ENCODE measurements at places on chromosomes 1 and 21.

- DNase-seq = no peak
Observed at GRCh38 chr1:70353601-70354331, 756 bp downstream of the ANKRD13C start.

GRCh38 chr1:155071701-155072100 is 6.9 kb upstream of the EFNA3 start:
- no peak for DNase-seq

DNA sequence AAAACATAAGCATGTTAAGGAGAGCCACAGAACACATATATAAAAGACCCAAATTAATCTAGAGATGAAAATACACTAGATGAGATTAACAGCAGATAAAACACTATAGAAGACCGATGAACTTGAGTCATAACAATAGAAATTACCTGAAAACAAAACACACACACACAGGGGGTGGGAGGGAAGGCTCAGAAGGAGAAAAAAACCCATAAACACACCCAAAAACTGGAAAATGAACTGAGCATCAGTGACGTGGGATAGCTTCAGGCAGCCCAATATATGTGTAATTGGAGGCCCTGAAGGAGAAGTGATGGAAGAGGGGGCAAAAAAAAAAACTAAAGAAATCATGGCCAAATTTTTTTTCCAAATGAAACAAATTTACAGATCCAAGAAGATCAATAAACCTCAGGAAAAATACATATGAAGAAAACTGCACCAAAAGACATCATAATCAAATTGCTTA is 11.4 kb downstream of the ALDH9A1 start:
- DNase-seq = no peak

DNA sequence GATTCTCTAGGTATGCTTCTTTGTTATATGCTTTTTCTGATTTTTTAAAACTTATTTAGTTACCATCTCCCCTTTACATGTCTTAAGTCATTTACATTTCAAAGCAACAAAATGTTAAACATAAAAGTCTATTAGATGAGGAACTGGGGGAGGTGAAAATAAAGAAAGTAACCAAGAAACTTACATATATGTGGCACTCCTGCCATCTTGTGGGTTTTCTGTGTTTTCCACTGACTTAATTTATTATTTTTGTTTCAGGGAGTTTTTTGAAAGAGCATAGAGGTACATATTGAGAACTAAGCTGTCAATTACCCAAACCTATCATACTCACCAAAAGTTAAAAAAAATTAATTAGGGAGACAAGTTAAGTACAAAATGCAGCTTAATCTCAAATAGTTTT is 1531.1 kb downstream of the MRPL39 start:
- DNase-seq = no peak

DNA sequence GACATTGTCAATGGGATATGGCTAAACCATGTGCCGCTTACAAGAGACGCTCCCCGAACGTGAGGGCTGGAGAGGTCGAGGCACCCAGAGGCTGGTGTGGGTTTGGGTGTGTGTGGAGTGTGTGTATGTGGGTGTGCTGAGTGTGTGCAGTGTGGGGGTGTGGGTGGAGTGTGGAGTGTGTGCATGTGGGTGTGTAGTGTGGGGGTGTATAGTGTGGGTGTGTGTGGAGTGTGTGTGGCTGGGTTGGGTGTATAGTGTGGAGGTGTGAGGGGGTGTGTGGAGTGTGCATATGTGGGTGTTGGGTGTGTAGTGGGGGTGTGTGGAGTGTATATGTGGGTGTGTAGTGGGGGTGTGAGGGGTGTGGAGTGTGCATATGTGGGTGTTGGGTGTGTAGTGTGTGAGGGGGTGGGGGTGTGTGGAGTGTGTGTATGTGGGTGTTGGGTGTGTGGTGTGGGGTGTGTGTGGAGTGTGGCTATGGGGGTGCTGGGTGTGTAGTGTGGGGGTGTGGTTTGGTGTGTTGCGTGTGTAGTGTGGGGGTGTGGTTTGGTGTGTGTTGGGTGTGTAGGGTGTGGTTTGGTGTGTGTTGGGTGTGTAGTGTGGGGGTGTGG is 42.2 kb downstream of the SLC19A1 start:
- DNase-seq = peak; percentile 24

DNA sequence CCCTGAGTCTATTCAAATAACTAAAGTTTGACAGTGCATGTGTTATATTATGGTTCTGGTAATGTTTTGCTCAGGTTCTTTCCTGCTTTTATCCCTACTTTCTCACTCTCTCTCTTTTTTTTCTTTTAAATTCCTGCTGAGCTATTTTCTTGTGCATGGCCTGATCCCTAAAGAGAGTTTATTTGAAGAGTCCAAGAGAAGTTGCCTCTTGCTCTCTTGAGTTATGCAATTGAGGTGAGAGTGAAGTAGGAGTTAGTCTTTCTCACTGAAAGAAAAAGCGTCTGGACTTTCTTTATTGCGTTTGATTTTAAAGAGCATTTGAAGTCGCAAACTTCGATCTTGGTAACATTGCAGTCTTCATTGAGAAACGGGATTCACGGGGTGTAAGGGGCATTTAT is 136.2 kb upstream of the RAVER2 start:
- DNase-seq = no peak

DNA sequence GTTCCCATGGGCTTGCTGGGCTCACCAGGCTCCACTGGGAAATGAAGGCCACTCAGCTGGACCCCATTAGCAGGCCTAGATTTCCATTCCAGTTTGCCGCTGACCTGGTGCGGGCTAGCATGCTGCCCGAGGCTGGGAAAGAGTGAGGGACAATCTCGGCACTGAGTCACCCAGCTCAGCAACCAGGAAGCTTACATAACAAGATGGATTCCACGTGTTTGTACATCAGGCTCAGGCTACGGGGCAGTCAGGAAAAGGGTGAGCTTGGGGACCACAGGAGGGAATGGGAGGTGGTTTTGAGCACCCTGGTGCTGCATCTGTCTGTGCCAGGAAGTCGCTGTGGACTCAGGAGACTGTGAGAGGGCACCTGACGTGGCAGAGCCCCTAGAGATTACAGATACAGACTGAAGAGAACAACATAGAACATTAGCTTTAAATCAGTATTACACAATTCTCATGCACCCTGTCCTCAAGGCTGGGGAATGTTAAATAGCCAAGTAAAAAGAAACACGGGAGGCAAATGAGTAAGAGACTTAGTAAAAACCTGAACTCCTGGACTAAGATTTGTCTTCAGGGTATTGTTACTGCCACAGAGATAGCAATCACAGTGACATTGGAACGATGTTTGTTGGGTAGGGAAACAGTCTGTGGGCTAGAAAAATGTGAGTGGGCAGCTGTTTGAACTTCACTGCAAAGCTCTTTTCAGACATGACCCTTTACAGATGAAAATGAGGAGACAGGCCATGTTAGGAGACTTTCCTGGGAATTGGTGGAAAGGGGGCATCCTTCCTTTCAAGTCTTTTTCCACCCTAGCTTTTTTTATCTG is 51.1 kb downstream of the GLUL start:
- DNase-seq = no peak

- no peak for DNase-seq
Observed at GRCh38 chr1:107919953-107920352, 45.0 kb downstream of the VAV3 start.

DNA sequence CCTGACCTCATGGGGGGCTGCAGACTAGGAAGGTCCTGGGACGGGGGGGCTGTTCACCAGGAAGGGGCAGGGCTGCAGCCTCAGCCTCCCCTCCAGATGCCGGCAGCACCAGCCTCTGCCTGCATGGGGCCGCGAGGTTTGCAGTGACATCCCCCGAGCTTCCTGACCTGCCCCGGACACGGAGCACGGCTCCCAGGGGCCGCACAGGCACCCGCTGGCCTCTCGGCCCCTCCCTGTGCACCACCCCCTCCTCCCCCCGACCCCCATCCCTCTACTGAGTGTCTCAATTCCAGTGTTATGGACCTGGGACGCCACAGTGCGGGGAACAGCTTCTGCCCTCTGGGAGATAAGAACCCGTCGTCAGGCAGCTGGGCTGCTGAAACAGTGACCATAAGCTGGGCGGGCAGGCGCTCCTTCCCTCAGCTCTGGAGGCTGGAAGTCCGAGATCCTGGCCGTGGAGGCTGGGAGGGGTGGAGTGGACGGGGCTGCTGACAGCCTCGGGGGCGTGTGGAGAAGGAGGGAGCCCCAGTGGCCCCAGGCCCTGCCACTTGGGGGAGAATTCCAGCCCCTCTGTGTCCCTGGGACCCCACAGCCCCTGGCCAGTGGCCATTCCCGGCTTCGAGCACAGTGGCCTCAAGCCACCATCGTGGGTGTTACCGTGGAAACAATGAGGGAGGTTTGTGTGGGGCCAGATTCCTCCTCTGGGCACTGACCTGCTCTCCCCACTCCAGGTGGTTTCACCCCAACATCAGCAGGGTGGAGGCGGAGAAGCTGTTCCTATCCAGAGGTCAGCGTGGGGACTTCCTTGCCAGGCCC is 11.6 kb downstream of the RNF223 start:
- DNase-seq = no peak

DNA sequence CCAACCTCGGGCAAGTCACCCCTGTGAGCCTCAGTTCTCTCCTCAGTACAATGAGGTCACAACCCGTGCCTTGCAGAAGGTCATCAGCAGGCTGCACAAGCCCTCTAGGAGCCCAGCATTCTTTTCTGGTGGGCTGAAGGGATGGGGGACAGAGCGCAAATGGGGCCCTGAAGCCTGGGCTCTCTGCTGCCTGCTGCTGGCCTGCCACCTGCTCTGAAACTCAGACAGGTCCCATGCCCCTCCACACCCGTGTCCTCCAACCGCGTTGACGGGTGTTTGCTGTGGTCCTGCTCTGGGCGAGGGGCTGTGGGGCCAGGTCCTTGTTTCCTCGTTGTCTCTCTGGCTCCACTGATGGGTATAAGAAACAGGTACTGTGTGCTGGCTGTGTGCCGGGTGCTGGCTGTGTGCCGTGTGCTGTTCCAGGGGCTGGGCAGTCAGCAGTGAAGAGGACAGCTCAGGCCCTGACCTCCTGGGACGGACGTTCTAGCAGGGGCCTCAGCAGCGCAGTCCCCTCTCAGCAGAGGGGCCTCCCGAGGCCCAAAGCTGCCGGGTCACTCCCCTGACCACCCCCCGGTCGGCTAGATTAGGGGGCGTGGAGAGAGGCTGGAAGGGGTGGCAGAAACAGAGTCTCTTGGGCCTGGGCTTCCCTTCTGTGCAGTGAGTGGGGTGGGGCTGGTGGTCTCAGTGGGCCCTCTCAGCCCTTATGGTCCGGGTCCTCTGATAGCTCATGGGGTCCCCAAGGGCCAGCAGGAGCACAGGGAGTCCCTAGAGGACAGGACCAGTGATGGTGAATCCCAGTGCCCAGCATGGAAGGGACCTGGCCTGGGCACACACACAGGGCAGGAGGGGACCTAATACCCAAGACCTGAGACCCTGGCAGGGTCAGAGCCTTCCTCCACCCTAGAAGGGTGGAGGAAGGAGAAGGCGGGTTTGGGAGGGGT is 42.1 kb downstream of the DMRTB1 start:
- DNase-seq = no peak

- peak; percentile 79 for DNase-seq
Observed at GRCh38 chr1:30782361-30783255, 25.0 kb upstream of the LAPTM5 start.

- DNase-seq = no peak
Observed at GRCh38 chr1:42979896-42980800, 21.5 kb upstream of the SLC2A1 start.

- DNase-seq = no peak
Observed at GRCh38 chr1:185408700-185409270, 91.7 kb upstream of the IVNS1ABP start.

DNA sequence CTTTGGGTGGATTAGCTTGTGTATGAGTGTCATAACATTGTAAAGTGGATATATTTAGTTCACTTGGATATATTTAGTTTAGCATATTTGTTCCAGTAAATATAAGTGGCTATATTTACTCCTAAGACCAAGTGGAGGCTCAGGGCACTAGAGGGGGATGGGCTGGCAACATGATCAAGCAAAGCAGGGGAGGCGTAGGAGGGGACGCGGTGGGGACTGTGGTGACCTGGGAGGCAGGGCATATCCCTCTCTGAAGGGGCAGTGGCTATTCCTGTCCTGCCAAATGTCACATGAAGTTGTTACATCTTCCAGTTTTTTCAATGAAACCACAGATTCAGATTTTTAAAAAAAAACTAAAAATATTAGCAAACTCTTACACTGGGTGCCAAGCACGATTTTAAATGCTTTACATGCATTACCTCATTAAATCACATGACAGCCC is 51.9 kb upstream of the EDN2 start:
- peak; percentile 71 for DNase-seq

GRCh38 chr1:58721247-58721820 is 21.5 kb upstream of the MYSM1 start:
- DNase-seq = no peak

GRCh38 chr21:44751186-44751798 is 39.9 kb upstream of the TSPEAR start:
- peak; percentile 48 for DNase-seq

DNA sequence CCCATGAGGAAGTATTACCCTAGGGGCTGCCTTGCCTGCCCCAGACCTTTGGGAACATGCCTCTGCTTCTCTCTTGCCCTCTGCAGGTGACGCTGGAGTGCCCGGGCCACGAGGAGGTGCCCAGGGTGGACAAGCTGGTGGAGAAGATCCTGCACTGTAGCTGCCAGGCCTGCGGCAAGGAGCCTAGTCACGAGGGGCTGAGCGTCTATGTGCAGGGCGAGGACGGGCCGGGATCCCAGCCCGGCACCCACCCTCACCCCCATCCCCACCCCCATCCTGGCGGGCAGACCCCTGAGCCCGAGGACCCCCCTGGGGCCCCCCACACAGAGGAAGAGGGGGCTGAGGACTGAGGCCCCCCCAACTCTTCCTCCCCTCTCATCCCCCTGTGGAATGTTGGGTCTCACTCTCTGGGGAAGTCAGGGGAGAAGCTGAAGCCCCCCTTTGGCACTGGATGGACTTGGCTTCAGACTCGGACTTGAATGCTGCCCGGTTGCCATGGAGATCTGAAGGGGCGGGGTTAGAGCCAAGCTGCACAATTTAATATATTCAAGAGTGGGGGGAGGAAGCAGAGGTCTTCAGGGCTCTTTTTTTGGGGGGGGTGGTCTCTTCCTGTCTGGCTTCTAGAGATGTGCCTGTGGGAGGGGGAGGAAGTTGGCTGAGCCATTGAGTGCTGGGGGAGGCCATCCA is 7.8 kb upstream of the HTR6 start:
- DNase-seq = no peak

DNA sequence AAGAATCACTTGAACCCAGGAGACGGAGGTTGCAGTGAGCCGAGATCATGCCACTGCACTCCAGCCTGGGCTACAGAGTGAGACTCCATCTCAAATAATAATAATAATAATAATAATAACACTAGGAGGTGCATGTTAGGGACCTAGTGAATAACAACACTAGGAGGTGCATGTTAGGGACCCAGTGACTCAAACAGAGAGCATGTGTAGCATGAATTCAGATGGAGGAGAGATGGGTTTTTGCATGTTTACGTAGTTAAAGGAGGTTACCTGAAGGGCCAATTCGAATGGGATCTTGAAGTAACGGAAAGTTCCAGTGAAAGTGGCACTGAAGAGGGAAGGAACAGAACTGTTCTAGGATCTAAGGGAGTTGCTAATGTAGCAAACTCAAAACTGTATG is 7.1 kb upstream of the KCNK1 start:
- no peak for DNase-seq

DNA sequence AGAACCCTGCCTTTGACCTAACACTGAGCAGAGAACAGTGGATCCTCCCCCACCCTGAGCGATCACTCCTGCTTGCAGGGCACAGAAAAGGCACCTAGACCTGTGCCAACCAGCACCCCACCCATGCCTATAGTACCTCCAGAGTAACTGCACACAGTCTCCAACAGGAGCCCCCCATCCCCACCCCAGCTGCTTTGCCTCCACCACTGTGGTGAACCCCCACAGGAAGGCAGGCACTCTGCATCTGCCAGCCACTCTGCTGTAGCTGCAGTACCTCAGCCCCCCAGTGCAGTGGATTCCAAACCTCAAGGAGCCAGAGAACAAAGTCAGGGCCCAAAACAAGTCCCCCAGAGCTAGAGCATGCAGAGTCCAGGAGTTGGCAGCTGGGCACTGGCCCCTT is 10.7 kb downstream of the SPATC1L start:
- DNase-seq = no peak

Measured in tibial artery (tissue), 4 donors.